ENCODE measurements at places on chromosomes 12 and 14.

DNA sequence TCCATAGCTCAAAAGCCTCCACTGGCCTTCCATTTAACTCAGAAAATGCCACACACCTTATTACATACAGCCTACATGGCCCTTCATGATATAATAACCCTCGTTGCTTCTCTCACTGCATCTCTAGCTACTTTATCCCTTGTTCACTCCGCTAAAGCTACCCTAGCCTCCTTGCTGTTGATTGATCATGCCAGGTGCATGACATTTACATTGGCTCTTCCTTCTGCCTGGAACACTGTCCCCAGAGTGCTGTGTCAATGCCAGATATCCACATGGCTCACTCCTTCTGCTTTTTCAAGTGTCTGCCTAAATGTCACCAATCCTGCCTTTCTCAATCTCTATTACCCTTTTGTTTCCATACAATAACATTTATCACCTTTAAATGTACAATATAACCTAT is 58.3 kb downstream of the CAND1 start:
- no peak for DNase-seq

DNA sequence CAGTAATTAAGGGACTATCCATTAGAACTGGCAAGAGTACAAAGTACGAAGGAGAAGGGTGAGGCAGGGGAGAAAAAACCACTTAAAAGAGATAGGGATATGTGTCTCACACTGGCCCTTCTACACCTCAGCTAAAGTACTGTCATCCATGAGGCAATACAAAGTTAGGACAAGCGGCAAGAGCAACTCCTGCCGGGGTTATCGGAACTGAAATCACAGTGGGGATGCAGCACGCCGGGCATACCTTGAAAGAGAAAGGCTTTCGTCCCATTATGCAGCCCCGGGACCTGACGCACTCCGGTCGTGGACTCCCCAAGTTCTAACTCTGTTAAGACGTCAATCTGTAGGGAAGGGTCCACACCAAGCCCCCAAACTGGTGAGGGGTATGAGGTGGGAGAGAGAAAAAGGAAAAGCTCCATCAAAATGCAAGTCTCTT is 1.1 kb downstream of the NELL2 start:
- no peak for DNase-seq

GRCh38 chr14:91872517-91873470 is 5.5 kb upstream of the TC2N start:
- DNase-seq = peak; percentile 90

DNA sequence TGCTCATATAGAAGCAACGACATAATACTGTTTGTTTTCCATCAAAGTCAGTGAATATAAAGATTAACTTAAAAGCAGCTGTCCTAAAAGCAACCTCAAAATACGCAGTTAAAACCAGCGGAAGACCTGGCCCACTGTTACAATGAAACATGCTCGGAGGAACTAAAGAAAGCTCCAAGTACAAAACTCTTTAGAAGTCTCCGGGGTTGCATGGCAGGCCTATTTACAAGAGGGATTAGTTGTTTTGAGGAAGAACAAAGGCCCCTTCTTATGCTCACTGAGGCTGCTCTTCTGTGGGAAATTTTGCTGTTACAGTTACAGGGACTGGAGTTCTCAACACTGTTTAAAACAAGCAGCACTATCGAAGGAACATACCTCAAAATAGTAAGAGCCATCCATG is 75.9 kb upstream of the C12orf71 start:
- DNase-seq = no peak

GRCh38 chr12:3250576-3250975 is 173.4 kb downstream of the TSPAN9 start:
- DNase-seq = no peak

Measured in DMS79 treated with DMSO at 0.1 percent for 48 hours (cell line).